NCI-H2107 (cell line): ENCODE measurements at places on chromosomes 6 and 20.

DNA sequence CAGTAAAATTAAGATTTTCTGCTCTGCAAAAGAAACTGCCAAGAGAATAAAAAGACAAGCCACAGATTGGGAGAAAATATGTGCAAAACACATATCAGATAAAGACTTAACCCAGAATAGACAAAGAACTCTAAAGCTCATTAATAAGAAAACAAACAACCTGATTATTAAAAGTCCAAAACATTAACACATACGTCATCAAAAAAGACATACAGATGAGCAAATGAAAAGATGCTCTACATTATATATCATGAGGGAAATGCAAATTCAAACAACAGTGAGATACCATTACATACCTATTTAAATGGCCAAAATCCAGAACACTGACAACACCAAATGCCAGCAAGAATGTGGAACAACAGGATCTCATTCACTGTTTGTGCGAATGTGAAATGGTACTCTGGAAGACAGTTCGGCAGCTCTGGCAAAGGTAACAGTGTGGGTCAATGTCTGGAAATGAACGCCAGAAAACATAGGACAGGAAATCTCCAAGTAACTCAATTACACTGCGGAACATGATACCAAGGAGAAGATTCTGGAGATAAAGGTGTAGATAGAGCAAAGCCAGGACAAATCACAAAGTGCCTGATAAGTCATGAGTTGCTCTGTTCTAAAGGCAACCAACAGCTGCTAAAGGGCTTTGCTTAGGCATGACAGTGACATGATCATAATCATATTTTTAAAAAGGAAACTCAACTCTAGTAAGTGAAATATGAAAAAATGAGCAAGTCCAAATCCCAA, 96.8 kb downstream of the PDE10A start:
- no peak for DNase-seq

DNA sequence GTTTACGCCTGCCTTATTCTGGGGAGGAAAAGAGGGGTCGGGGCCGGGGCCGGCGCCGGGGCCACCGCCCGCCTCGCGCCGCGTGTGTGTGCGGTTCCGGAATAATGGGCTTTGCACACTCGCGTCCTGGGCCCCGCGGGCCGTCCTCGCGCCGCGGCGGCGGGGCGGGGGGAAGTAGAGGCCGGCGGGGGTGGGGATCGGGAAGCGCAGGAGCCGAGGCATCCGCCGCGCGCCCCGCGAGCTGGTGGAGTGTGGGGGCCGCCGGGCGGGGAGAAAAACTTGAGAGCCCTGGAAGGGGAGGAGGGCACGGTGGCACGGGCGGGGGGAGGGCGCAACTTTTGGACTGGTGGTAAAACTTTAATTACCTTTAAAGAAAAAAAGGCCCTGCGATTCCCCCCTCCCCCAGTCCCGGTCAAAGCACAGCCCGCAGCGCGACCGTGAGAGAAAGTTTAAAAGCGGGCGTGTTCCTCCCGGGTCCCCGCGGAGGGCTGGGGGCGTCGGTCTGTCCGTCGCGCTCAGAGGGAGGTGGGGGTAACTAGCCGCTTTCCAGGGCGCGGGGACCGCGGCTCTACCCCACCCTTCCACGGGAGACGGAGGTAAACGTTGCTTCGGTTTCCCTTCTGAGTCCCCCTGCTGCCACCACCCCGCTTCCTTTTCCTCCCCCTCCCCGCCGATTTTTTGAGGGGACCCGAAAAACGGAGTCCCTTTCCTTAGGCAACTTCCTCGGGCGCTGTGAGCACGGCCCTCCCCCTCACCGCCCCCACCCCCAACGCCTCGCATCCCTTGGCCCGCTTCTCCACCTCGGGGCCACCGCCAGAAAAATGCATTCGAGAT, 1.9 kb downstream of the L3MBTL3 start:
- DNase-seq, result no peak

GRCh38 chr6:54020334-54020733, 90.9 kb upstream of the MLIP start:
- no peak for DNase-seq

DNA sequence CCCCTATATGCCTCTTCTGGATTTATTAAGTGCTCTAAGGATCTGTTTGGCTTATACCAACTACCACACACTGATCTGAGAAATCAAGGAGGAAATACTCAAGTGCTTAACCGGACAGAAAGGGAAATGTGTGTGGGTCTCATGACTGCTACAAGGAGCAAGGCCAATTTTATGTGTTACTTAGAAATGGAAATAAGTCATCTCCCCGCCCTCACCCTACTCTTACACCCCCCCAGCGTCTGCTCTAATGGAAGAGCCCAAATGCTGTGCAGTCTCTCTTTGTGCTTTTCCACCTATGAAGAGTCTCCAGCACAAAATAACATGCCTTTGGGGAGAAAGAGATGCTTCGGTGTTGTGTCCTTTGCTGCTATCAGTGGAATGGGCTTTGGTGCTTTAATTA, 428.8 kb upstream of the ARID1B start:
- DNase-seq, result no peak

GRCh38 chr6:160217863-160218262, 40.8 kb downstream of the SLC22A2 start:
- no peak for DNase-seq

DNA sequence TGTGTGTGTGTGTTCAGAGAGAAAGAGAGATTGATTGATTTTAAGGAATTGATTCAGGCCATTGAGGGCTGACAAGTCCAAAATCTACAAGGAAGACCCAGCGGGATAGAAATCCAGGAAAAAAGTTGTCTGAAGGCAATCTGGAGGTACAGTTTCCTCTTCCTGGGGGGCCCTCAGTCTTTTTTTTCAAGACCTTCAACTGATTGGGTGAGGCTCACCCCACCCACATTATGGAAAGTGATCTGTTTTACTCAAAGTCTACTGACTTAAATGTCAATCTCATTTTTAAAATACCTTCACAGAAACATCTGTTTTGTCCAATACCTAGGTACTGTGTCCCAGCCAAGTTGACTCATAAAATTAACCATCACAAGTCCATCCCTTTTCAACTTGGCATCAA, 243.0 kb upstream of the PLN start:
- DNase-seq, result no peak
